ENCODE measurements at places on chromosomes 2 and 18. TPM values are rescaled to one million over a fixed set of nuclear protein-coding genes. Genes with fewer than 3 reads are reported as not detected.

KCMF1 gene
- polyA plus RNA-seq = 32.5 TPM

TXNDC2 gene
- polyA plus RNA-seq = 0.02 TPM

SLC40A1 gene
- 53.1 TPM for polyA plus RNA-seq

CAPN13 gene
- 0.25 TPM for polyA plus RNA-seq

EMILIN1 gene
- 8.9 TPM for polyA plus RNA-seq

Measured in thymus (tissue), 14 donors.